ENCODE measurements at places on chromosomes 7 and 10.

- no peak for DNase-seq
These were observed 54.2 kb downstream of the VOPP1 start for GRCh38 chr7:55517936-55518689.

DNA sequence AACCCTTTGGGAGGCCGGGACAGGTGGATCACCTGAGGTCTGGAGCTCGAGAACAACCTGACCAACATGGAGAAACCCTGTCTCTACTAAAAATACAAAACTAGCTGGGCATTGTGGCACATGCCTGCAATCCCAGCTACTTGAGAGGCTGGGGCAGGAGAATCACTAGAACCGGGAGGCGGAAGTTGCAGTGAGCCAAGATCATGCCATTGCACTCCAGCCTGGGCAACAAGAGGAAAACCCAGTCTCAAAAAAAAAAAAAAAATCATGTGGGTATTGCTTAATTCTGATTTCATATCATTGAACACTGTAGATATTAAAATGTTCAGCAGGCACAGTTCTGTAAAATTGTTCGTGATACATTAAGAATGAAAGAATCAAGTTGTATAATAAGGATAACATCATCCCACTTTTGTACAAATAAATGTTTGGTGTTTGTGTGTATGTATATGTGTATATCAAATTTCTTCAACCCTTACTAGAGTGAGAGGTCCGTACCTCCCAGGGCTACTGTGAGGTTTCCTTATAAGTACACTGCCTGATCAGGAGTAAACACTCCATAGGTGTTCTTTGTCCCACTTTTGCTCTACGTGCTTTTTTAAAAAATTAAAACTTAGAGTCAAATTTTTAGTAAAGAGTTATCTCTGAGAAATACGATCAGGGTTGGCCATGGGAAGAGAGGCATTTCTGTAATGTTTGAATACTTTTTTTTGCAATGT, 31.7 kb downstream of the PLEKHS1 start:
- no peak for DNase-seq

- DNase-seq, result no peak
These were observed 253.2 kb upstream of the C7orf33 start for GRCh38 chr7:148337246-148337965.

- DNase-seq, result no peak
These were observed 85.4 kb downstream of the OSBPL3 start for GRCh38 chr7:24894429-24895221.

- DNase-seq, result no peak
These were observed 14.5 kb downstream of the ADCYAP1R1 start for GRCh38 chr7:31066516-31067130.

DNA sequence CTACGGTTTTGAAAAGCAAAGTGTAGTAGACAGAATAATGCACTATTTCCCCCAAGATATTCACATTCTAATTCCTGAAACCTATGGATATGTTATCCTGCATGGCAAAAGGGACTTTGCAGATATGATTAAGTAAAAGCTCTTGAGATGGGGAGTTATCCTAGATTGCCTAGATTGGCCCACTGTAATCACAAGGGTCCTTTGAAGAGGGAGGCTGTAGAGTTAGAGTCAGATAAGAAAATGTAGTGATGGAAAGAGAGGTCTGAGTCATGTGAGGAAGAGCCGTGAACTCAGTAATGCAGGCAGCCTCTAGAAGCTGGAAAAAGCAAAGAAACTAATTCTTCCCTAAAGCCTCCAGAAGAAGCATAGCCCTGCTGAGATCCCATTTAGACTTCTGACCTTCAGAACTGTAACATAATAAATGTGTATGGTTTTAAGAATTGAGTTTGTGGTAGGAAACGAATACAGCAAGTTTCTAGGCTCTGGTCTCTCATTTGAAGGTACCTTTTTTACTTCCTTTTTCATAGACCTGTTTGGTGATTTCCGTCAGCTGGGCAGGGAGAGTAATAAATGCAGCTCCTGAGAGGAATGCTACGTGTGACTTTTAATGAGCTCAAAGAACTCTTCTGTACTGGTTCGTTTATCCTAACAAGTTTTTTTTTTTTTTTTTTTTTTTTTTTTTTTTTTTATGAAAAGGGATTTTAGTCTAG, 41.9 kb upstream of the NXPH1 start:
- no peak for DNase-seq

Data from left renal cortex interstitium (tissue), 4 donors.